Fibroblast of skin of right quadriceps (primary cell): ENCODE measurements at places on chromosomes 2 and 18.

- DNase-seq: peak; percentile 79
Observed at GRCh38 chr2:127083819-127084503, 23.0 kb downstream of the BIN1 start.

- DNase-seq: no peak
Observed at GRCh38 chr2:9673914-9674481, 43.2 kb upstream of the YWHAQ start.

DNA sequence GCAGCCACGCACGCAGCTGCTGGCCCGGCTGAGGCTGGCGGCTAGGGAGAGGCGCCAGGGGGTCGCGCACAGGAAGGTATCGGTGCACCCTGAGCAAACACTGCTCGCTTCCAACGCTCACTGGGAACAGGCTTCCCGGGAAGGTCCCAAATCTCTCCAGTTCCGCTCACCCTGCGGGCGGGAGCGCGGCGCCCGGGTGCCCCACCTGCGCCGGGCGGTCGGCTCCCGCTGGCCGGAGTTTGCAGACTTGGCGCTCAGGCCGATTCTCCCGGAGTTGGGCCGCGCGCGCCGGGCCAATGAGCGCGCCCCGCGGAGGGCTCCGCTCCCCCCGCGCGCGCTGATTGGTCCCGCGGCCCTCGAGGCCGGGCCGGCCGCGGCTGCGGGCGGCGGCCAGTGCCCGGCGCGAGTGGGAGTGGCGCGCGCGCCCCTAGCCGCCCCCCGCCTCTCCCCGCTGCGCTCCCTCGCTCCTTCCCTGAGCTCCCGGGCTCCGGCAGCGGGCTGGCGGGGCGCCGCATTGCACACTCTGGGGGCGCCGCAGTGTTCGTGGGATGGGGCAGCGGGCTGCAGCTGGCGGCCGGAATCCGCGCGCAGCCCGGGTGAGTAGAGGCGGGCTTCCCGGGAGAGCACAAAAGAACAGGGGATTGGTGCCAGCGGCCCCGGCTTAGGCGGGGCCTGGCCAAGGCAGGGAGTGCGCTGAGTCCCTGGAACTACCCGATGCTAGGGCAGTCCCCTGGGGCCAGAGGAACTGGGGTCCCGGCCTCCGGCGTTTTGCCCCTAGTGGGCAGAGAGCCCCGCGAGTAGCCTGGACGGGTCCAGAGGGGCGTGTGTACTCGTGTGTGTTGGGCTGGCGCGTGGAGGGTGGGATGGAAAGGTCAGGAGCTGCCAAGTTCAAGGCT is at the start of gene LYPD6:
Gene LYPD6, plus strand, starts transcription at position 461 of the 896 bp plus-strand sequence. CDS start 107,122 bp downstream, outside the sequence.
- DNase-seq: peak; percentile 79

DNA sequence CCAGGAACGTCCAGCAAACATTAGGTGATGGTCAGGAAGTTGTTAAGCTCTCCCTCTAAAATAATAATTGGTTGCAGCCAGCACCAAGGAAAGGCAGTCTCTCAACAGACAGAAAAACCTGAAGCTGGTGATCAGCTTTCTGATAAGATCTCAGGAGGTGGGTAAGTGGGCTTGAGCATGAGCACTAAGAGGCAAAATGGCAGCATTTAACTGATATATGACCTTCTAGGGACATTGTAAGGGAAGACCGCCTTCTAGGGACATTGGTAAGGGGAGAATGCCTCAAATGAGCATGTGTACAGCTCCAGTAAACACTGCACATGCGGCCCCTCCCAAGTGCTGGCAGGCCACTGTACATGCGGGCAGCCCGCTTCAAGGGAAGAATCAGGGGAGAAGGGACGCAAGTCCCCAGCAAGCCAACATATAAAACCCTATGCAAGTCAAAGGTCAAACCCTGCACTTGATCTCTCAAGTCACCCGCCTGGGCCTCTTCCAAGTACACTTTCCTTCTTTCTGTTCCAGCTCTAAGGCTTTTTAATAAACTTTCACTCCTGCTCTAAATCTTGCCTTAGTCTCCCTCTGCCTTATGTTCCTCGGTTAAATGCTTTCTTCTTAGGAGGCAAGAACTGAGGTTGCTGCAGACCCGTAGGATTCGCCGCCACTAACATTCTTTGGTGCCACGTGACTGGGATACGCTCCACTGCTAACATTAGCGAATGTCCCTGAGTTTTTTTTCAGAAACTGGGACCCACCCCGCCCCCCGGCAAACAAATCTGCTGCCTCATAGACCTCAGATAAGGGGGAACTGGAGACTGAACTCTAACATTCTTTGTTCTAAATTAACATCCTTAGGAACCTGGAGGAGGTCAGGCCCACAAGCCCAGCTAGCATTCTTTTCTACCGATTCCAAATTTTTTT is 463.8 kb downstream of the LPIN1 start:
- DNase-seq: no peak

GRCh38 chr18:11412811-11413210 is 196.6 kb upstream of the SLC35G4 start:
- DNase-seq: peak; percentile 41

- DNase-seq: peak; percentile 77
Observed at GRCh38 chr2:69741229-69741574, 732 bp upstream of the ANXA4 start.

- DNase-seq: no peak
Observed at GRCh38 chr18:11565716-11566115, 43.7 kb upstream of the SLC35G4 start.

GRCh38 chr2:148524519-148524919 is 120.0 kb upstream of the EPC2 start:
- DNase-seq: peak; percentile 5

GRCh38 chr18:79962835-79963657 is 1.4 kb upstream of the HSBP1L1 start:
- DNase-seq: no peak

GRCh38 chr18:57784034-57784800 is 18.9 kb downstream of the ATP8B1 start:
- peak; percentile 80 for DNase-seq

GRCh38 chr18:75500545-75500944 is 73.0 kb upstream of the SMIM21 start:
- DNase-seq: no peak

- no peak for DNase-seq
Observed at GRCh38 chr2:156229724-156230362, 102.7 kb downstream of the NR4A2 start.

DNA sequence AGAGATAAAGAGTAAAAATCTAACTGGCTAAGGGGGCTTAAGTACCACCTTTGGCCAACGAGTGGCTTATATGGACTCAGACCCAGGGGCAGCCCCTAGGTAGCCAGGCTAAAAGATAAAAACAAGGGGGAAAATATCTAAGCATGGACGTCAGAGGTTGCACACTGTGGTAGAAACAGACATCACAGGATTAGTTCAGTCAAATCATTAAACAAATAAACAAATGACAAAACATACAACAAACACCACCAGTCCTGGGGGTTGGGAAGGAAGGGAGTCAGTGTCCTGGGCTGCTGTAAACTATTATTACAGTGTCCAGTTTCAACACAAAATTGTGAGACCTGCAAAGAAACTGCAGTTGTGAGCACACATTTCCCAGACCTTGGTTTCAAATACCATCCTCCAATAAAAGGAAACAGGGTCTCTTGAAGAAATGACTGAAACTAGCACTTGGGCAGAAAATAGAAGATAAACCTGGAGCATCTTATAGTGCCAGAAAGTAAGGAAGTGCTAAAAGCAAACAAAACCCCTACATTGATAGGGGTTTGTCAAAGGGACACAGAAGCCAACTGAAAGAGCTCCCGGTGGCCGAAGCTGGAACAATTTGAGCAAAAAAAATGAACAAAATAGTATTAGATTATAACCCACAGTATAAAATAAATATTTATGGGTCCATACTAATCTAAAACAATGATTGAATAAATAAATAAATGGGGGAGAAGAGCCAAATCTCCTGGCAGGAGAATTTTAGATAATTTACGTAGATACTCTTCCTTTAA is 154.8 kb upstream of the KLF7 start:
- no peak for DNase-seq

DNA sequence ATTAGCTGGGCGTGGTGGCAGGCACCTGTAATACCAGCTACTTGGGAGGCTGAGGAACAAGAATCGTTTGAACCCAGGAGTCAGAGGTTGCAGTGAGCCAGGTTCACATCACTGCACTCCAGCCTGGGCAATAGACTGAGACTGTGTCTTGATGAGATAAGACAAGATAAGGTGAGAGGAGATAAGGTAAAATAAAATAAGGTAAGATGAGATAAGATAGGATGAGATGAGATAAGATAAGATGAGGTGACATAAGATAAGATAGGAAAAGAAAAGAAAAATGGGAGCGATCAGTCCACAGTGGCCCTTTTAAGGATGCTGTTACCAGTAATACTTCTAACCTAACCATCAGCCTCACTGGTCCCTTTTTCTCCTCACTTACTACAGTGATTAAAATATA is 134.3 kb upstream of the UNC80 start:
- no peak for DNase-seq

DNA sequence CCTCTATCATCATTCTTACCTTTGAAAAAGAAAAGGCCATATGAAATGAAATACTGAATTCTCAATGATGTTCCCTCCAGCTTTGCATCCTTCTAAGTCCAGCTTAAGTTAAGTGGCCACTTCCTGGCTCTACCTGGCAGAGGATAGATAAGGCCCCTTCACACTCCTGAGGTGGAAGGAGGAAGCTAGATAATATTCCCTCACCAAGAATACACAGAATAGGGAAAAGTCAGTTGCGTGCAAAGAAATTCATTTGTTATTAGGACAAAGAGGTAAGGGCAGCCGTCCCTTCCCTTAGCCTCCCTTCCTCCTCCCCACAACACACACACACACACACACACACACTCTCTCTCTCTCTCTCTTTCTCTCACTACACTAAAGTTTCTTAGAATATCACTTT is 37.5 kb downstream of the OLA1 start:
- no peak for DNase-seq

DNA sequence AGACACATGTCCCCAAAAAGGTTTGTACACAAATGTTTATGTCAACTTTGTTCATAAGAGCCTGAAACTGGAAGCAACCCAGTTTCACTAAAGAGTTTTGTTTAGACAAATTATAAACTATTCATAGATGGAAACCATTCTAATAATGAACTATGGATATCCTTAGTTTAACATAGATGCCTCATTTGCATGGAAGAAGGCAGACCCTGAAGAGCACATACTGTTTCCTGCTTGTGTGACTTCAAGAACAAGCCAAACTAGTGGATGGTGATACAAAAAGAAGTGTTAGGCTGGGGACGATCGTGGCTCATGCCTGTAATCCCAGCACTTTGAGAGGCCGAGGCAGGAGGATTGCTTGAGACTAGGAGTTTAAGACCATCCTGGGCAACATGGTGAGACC is 48.1 kb downstream of the ACOXL start:
- no peak for DNase-seq

DNA sequence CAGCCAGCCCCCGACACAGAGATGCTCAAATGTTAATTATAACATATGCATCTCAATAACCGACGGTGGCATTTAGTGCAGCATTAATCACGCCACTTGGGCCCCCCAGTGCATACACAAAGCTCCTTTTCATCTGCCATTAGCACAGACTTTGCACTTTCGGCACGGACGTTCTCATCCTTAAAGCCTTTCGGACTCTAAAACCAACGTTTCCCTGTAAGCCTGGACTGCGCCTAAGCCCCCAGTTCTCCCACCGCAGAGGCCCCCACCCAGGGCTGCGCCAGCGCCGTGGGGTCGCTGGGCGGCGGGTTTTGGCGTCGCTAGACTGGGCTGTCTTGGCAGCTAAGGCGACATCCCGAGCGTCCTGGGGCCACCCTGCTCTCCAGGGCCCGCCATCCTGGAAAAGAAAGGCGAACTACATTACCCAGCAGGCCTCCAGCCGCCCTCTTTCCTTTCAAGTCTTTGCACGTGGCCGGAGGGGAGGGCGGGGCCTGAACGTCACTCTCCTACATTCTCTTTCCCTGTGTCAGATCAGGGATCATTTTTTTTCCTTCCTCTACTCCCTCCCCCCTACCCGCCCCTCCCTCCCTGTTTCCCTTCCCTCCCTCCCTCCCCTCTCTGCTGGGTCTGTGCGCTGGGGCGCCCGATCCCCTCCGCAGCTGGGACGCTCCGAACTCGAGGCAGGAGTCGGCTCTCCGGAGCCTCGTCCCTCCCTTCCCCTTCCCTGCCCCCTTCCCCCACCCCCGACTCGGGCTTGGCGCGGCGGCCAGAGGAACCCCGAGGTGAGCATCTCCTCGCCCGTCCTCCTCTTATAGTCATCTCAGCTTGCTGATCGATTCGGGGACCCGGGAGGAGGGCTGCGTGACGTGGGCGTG is at the start of gene CTIF:
Gene CTIF, plus strand, starts transcription at position 501 of the 875 bp plus-strand sequence. CDS start 80,535 bp downstream, outside the sequence.
- DNase-seq: peak; percentile 98

DNA sequence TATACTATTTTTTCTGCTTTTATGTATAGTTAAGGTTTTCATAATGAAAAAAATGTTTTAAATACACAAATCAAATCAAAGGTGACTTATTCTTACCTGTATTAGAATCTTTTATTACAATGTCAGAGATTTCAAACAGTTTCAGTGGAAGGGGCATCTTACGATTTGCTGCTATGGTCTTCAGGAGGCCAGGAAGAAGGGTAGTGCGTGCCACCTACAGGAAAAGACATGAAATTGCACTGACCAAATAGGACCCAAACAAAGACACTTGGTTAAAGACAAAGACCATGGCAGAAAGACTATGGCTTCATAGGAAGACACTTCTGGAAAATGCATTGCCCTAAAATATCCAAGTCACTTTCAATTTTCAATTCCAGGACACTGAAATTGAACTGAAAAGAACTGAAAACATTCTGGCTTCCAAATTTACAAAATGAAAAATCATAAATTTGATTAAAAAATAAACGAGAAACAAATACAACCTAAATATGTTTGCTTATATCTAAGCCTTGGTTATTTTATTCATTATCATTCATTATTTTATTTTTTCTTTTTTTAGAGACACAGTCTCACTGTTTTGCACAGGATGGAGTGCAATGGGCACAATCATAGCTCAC is 42.1 kb downstream of the FARSB start:
- DNase-seq: peak; percentile 42

DNA sequence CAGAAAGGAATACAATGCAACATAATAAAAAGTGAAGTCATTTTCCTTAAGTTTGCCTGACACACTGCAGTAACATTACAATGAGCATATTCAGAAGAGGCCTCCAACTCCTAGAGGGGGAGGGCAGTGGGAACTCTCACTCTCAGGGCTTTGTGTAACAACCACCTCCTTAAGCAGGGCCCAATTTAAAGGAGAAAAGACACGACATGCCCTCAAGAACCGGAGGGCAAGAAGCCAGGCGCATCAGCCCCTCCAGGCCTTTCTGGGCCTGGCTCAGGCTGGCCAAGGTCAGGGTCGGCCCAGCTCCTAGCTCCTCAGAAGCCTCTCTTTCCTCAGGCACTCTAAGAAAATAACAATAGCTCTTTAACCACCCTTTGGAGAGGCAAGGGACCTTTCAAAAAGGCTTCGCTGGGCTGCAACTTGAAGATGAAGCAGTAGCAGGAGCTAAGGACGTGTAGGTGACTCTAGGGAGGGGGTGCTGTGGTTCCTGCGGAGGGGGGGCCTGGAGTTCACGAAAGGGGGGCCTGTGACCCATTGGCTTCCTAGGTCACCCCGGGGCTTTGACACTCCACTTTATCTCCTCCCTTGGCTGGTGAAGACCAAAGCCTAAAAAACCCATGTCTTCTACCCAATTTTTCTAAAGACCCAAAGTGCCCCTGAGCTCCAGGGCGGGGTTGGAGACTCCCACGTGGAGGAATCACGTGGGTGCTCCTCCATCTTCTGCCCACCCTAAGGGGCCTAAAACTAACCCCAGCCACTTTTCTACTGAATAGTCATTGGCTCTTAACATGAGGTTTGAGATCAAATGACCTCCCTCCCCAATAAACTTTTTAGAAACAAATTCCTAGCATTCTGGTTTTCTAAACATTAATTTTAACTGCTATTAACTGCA is 13.3 kb downstream of the SERTAD2 start:
- peak; percentile 45 for DNase-seq

- no peak for DNase-seq
Observed at GRCh38 chr2:148670773-148671172, 26.2 kb downstream of the EPC2 start.

GRCh38 chr18:49446481-49446880 is 14.0 kb downstream of the DYM start:
- peak; percentile 20 for DNase-seq
